Occipital lobe (tissue), 3 donors: ENCODE measurements at places on chromosomes 12 and 14.

- no peak for DNase-seq
These were observed 361.6 kb upstream of the NOVA1 start for GRCh38 chr14:26959437-26959836.

DNA sequence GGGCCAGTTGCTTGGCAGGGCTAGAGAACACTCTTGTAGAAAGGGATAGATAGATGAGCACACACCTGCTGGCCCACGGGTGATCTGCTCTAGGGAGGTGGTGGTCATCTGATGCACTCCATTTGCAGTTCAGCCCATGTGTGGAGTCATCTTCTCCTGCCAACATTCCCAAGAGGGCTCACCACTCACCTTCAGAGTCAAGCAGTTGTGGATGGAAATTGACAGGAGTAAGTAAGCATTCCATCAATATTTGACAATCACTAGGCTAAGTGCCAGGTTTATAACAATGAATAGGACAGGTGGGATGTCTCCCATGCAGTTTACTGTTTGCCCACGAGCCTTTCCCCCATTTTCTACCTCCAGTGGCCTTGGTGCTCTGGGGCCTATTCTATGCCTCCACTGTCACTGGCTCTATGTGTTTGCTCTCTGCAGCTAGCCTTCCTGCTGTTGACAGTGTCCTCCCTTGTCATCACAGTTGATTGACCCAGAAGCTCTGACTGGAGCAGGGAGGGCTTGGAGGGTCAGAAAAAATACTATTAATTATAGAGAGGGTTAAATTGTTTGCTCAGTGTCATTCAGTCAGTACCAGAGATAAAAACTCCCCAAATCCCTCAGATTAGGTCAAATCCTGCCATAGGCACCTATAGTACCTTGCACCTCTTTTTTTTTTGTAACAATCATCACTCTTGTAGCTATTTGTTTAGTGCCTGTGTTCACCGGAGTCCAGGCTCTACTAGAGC lies 134.6 kb upstream of the PZP start:
- DNase-seq = no peak

- DNase-seq = no peak
These were observed 99.8 kb downstream of the PTGER2 start for GRCh38 chr14:52413729-52414408.

DNA sequence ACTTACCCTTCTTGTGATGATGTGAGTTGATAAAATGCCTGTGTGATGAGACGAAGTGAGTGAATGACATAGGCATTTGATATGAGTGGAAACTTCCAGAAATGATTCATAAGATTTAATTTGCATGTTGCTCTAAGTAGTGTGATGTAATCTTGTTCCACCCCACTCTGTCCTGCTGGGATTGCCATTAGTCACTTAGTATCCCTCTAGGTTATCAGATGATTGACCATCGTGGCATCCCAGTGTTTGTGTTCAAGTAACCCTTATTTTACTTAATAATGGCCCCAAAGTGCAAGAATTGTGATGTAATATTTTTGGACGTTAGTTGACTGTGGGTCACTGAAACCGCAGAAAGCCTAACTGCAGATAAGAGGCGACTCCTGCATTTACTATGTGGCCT lies 214.4 kb upstream of the DIO2 start:
- no peak for DNase-seq

GRCh38 chr14:103302966-103303365 lies 31.1 kb upstream of the EIF5 start:
- no peak for DNase-seq

GRCh38 chr14:92340931-92341330 lies 18.0 kb downstream of the SLC24A4 start:
- DNase-seq = peak; percentile 11

GRCh38 chr12:117441751-117442150 lies 80.3 kb upstream of the NOS1 start:
- peak; percentile 66 for DNase-seq

GRCh38 chr12:2764398-2764797 lies 30.4 kb upstream of the FKBP4 start:
- DNase-seq = no peak

GRCh38 chr14:48614003-48614402 lies 938.6 kb upstream of the MDGA2 start:
- no peak for DNase-seq

- no peak for DNase-seq
These were observed 4.1 kb downstream of the TUBA1B start for GRCh38 chr12:49126852-49127763.

DNA sequence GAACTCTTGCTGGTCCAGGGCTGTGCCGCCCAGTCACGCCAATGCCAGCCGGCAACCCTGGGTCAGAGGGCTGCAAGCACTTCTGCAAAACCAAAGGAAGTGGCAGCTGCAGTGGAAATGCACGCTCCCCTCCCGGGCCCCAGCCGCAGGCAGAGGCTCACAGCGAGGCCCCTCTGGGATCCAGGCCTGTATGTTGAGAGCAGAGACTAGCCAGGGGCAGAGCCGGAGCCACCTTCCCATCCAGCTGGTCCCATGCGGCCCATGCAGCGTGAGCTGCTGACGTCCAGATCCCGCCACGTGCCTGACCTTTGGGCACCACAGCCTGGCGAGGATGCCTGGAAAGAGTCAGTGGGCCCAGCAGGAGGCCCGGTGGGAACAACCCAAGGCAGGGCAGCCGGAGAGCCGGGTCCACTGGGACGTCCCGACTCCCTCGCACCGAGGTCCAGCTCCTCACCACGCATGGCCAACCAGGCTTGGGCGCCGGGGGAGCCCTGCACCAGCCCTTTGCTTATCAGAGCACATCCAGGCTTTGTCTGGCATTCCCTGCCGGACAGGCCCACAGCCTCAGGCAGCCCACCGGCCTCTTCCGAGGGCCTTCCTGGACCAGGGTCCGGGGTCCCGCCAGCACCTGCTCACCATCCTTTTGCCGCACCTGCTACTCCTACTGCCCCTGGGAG lies 4.3 kb downstream of the GPR132 start:
- DNase-seq = no peak

DNA sequence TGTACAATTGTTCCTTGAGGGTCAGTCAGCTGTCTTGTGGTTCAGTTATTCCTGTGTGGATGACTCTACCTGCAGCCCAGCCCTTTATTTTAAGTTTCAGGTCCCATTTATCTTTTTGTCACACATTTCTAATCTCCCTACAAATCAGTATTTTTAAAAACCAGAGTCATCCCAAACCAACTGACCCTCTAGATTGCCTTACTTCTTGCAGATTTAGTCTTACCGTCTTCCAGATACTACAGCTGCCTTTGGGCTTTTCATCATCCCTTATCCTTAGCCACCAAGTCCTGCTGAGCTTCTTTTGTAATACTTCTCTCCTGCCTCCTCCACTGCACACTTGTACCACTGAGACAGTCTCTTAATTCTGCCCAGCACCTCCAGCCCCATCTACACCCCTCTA lies 54.9 kb downstream of the PRKCH start:
- no peak for DNase-seq

- DNase-seq = no peak
These were observed 63.8 kb downstream of the PTGER2 start for GRCh38 chr14:52377940-52378339.

DNA sequence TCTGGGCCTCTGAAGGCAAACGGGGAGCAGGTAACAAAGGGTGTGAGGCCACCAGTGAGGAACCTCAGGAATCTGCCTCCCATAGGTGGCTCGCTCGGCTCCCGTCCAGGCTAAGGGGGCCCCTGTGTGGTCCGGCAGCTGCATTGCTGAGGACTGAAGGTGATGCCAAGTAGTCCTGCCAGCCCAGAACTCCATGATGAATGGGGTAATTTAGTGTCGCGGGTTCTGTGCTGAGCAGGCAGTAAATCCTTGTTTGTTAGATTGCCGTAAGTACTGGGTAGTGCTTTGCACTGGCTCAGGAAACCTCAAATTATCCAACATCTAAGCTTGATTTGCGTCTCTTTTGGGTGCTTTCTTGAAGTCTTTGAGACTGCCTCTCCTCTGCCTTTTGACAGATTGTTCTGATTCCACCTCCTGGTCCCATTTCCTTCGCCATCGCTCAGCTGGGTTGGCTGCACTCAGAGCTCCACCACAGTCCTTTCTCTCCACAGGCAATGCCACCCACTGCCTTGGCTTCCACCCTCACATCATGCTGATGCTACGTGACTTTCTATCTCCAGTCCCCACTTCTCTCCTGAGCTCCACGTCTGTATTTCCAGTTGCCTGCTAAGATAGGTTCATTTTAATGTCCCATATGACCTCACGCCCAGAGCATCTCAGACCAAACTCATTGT lies 392.0 kb downstream of the FUT8 start:
- peak; percentile 3 for DNase-seq

DNA sequence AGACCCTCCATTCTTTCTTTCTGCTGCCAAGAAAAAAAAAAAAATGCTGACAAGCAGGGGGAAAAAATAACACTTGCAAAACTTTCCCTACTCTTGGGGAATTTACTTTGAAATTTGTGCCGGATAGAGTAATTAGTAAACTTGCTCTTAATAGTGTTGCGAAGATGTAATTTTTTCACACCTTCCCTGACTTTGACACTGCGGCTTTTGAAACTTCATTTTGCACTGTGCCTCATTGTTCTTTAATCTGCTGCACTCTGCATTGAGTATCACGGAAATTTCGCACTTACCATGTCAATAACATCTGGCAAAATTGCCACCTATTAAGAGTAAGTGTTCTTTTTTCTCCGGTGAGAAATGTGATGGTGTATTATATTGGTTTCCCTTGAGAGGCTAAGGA lies 596.1 kb downstream of the VRK1 start:
- DNase-seq = no peak

DNA sequence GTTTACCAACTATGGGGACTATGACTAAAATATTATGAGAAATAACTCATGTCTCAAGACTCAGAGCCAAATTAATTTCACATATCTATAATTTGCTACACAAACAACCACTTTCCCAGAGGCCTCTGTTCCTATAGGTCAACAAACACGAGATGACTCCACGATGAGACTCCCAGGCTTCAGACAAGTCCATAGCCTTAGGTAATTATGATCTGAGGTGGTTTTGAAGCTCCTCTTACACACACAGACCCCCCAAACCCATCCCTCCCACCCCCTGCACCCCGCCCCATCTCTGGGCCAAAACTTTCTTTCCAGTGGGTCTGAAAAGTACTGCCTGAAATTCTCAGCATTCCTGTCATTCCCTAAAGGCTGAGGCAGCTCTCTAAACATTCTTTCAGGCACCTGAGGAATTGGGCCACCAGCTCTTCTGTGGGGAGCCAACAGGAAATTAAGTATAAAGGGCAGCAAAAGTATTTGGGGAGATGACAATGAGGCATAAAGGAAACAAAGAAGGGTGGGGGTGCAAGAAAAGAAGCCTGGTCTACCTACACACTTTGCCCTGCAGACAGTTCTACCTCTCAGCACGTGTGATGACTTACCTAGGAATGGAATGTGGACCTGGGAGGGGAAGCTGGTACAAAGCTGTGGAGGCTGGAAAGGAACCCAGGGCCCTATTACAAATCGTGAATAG lies 143.6 kb downstream of the PAWR start:
- DNase-seq = no peak

DNA sequence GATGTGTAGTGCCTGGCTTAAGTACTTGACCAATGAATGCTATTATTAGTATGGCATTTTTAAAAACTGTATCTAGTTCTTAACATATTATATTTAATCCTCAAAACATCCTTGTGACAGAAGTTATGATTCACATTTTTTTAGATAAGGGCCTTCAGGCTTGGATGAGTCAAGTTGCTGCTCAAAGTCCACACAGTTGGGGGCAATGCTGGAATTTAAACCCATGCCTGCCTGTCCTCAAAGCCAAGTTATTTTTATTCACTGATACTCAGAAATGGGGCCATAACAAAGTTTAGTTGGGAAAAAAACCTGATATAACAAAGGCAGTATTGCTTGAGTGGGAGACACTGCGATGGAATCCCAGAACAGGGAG lies 50.6 kb downstream of the RFX4 start:
- DNase-seq = no peak

- DNase-seq = no peak
These were observed 3.6 kb downstream of the SLC48A1 start for GRCh38 chr12:47776471-47777143.

DNA sequence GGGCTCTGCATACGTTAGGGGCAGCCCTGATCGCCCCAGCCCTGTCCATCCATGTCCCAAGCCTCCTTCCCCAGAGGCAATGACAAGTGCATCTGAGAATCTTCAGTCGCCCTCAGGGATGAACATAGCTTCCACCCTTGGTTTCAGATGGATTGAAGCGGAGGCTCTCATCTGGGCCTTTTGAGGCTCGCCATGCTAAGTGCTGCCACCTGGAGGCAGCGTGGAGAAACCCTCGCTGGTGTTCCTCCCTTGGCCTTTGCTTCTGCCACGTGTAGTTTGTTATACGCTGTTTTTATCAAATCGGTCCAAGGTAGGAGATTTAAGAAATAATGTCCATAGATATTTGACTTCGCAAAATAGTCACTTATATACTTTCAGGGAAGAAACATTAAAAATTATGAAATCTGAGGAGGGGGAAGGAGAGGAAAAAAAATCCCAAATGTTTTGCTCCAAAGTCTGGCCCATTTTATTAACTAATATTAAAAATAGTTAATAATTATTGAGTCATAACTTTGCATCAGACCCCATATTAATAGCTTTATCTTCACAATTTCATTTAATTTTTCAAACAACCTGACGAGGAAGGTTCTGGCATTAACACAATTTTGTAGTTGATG lies 28.8 kb upstream of the LRRC10 start:
- DNase-seq = peak; percentile 6

DNA sequence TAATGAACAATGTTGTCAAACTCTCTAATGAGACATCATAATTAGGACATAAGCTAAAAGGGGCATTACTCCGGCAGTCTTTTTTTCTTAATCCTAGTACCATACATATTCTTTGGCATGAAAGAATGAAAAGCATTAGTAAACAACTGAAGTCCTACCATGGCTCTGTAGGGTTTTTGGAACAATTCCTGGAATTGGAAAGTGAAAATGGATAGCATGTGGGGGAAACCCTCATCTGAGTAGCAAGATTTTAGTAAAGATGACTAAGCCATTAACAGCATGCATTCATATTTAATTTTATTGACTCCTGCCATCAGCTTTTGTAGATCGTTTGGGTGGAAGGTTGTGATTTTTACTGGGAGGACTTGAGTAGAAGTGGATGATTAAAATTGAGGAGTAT lies 216.2 kb upstream of the PDZRN4 start:
- DNase-seq = no peak

GRCh38 chr12:26612203-26612602 lies 220.8 kb downstream of the ITPR2 start:
- DNase-seq = no peak

DNA sequence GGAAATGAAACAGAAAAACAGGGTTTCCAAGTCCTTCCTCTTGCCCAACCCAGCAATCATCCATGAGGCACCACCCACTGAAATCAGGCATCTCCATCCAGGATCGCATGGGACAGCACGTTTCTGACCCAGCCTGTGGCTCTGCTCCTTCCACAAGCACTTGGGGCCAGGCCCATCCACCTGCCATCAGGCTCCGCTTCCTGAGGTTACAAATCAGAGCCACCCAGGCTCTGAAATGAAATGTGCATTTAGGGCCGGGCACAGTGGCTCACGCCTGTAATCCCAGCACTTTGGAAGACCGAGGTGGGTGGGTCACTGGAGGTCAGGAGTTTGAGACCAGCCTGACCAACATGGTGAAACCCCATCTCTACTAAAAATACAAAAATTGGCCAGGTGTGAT lies 717 bp upstream of the KRT78 start:
- no peak for DNase-seq
